ENCODE measurements at places on chromosomes 16 and 17. TPM values are rescaled to one million over a fixed set of nuclear protein-coding genes. Genes with fewer than 3 reads are reported as not detected.

The PDILT gene
- not detected for polyA plus RNA-seq

The CA4 gene
- polyA plus RNA-seq = not detected

The SARM1 gene
- 5.6 TPM for polyA plus RNA-seq

The SMARCE1 gene
- polyA plus RNA-seq = 221 TPM

The OTOA gene
- polyA plus RNA-seq = not detected

The AHSP gene
- not detected for polyA plus RNA-seq

The IRF8 gene
- polyA plus RNA-seq = 718 TPM

Measured in IgD-negative memory B cell (primary cell).